Thyroid gland (tissue), 4 donors: ENCODE measurements at places on chromosomes 13 and 19. TPM values are rescaled to one million over a fixed set of nuclear protein-coding genes. Genes with fewer than 3 reads are reported as not detected.

GRCh38 chr13:58823701-58824100 is 1192.2 kb downstream of the PCDH17 start:
- no peaks in the 10 kb centered on the region for H3K27me3 ChIP-seq
- no peak overlapping the region for H3K4me3 ChIP-seq
- H3K27ac ChIP-seq, result no peak overlapping the region
- H3K4me1 ChIP-seq, result no peaks in the 10 kb centered on the region

DNA sequence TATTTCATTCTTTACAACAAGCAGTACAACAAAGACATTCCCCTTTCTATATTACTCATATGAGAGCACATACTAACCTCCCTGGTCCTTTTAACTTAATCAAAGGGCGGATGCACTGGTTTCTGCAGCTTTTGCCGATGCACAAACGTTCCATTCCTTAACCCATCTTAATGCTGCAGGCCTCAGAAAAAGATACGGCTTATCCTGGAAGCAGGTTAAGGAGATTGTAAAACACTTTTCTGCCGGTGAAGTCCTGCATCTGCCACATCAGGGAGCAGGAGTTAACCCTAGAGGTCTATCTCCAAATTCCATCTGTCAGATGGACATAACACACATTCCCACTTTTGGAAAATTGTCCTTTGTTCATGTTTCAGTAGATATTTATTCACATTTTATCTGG is 11.5 kb upstream of the ZNF814 start:
- no peak overlapping the region for H3K27ac ChIP-seq
- H3K4me3 ChIP-seq, result no peak overlapping the region
- no peaks in the 10 kb centered on the region for H3K36me3 ChIP-seq
- DNase-seq, result no peak
- no peaks in the 10 kb centered on the region for H3K27me3 ChIP-seq
- no peaks in the 10 kb centered on the region for H3K4me1 ChIP-seq

GRCh38 chr13:52837850-52838249 is 10.6 kb downstream of the PCDH8 start:
- H3K36me3 ChIP-seq, result no peaks in the 10 kb centered on the region
- no peak for DNase-seq
- H3K27ac ChIP-seq, result no peak overlapping the region

DNA sequence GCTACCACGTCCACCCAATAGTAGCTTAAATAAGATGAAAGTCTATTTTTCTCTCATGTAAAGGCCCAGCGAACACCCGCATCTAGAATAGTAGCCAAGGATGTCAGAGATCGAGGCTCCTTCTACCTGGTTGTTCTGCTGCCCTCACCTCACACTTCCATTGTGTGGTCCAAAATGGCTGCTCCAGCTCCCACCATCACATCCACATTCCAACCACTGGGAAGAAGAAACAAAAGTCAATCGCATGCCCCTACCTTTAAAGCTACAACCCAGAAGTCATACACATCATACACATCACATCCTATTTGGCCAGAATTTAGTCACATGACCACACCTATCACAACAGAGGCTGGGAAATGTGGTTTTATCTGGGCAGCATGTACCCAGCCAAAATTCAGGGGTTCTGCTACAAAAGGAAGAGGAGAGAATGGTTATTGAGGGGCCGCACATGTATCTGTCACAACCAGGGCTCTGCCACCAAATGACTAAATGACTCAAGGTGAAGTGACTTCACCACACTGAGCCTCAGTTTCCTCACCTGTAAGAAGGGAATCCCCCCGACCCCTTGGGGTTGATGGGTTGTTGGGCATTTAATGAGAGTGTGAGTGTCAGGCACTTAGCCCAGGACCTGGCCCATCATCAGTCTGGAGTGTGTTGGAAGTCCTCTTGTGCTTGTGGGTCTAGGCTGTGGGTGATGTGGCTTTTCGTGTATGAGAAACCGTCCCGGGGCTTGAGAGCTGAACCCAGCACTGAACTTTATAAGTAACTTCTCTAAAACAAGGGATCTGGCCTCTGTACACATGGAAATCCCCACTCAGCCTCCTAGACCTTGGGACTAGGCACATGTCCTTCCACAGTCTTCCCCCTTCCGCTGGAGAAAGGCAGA is 10.2 kb upstream of the CBLC start:
- H3K27me3 ChIP-seq, result no peaks in the 10 kb centered on the region
- no peak overlapping the region for H3K4me3 ChIP-seq
- H3K27ac ChIP-seq, result no peak overlapping the region

Gene SIGLEC10
- 4.4 TPM for total RNA-seq

Gene KIR2DL1
- total RNA-seq, result not detected

Gene HIF3A
- 49.1 TPM for total RNA-seq

Gene BLVRB
- 238 TPM for total RNA-seq

Gene ZNF234
- total RNA-seq, result 12.7 TPM

Gene SERPINE3
- not detected for total RNA-seq
